Activated CD4-positive, CD25-positive, alpha-beta regulatory T cell (primary cell): ENCODE measurements at places on chromosomes 1 and 21.

- no peak for DNase-seq
These were observed 10.2 kb upstream of the CAMK2N1 start for GRCh38 chr1:20496241-20496661.

GRCh38 chr1:82991569-82991968 is 1007.4 kb downstream of the TTLL7 start:
- no peak for DNase-seq

- DNase-seq, result no peak
These were observed 19.2 kb downstream of the CYYR1 start for GRCh38 chr21:26553898-26554297.

DNA sequence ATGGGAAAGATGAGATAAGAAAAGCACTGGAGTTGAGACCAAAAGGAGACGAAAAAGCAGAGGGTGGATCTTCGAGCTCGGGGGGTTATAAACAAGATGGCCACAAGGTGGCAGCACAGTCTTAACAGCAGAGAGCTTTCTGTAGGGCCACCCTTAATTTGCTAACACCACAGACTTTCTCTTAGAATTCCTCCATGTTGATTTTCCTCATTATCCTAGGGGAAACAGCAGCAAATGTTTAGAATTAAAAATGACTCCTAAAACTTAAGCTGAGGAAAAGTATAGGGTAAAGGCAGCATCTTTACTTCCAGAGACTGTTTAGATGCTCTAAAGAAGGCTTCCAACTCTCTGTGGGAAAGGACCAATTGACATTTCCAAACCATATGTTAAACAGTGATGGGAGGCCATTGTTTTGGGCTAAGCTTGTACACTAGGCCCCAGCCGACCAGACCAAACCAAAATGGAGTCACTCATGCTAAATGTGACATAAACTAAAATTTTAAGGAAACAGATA is 2.5 kb upstream of the APOBEC4 start:
- DNase-seq, result peak; percentile 49

DNA sequence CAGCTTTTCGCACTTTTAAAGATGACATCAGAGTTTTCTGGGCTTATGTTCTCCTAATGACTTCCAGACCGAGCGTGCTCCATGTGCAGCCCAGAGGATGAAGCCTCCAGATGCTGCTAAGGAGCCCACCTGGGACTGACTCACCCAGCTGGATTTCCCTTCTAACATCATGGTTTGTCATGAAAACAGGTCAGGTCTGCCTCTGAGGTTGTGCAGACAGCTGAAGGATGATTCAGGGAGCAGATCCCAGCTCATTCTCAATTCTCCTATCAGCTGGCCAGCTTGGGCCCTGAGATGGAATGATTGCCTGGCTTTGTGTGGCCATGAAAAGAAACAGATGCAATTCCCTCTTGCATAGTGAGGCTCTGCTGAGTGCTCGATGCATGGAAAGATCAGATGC is 123.9 kb upstream of the DUSP10 start:
- no peak for DNase-seq

- no peak for DNase-seq
These were observed 25.0 kb downstream of the CRYAA start for GRCh38 chr21:43193651-43194302.

DNA sequence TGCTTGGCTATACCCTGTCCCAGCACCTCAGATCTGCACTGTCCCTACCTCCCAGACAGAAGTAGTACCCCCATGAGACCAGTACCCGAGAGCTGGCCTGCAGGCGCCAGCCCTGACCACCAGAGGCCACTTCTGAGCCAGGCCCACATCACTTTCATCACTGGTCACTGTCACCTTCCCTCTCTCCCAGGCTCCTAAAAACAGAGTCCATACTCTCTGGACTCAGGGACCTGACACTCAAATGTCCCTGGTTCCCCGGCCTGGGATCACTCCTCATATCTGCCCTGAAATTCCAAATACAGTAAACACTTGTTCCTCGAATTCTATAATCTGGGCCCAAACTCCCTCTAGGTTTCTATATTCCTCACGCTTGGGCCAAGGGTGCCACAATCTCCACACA is 18.7 kb downstream of the TMEM53 start:
- no peak for DNase-seq

DNA sequence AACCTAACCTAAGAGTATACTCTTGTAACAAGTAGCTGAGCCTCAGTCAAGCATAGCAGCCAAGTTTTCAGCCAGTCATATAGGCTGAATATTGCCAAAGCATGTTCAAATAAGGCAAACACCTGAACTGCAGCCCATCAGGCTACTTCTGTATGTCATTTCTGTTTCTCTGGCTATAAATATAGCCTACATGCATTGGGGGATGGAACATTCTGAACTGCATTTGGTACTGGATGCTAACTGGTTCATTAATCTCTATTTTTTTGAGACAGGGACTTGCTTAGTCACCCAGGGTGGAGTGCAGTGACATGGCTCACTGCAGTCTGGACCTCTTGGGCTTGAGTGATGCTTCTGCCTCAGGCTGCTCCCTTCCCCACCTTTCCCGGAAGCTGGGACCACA is 37.3 kb downstream of the MAST2 start:
- DNase-seq, result no peak

DNA sequence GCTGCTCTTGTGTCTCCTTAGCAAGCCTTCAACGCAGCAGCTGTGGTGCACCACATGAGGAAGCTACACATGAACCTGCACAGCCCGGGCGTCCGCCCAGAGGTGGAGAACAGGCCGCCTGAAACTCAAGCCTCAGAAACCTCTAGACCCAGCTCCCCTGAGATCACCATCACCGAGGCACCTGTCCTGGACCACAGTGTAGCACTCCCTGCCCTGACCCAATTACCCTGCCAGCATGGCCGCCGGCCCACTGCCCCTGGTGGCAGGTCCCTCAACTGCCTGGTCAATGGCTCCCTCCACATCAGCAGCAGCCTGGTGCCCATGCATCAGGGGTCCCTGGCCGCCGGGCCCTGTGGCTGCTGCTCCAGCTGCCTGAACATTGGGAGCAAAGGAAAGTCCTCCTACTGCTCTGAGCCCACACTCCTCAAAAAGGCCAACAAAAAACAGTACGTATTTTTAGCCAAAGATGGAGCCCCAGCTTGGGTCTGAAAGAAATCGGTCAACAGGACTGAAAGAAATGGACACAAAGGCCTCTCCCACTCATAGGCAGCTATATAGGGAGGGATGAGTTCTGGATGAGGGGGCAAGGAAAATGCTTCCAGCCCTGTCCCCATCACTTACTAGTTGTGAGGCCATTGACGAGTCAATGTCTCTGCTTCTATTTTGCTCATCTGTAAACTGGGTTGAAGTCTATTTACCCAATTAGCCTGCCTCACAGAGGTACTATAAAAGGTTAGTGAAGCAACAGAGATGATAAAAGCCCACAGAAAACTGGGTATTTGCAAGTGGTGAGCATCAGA is 28.5 kb downstream of the CAMK1G start:
- no peak for DNase-seq

- DNase-seq, result no peak
These were observed 64.5 kb upstream of the COP1 start for GRCh38 chr1:176271572-176271971.

- no peak for DNase-seq
These were observed 38.0 kb upstream of the COL18A1 start for GRCh38 chr21:45366931-45367401.

DNA sequence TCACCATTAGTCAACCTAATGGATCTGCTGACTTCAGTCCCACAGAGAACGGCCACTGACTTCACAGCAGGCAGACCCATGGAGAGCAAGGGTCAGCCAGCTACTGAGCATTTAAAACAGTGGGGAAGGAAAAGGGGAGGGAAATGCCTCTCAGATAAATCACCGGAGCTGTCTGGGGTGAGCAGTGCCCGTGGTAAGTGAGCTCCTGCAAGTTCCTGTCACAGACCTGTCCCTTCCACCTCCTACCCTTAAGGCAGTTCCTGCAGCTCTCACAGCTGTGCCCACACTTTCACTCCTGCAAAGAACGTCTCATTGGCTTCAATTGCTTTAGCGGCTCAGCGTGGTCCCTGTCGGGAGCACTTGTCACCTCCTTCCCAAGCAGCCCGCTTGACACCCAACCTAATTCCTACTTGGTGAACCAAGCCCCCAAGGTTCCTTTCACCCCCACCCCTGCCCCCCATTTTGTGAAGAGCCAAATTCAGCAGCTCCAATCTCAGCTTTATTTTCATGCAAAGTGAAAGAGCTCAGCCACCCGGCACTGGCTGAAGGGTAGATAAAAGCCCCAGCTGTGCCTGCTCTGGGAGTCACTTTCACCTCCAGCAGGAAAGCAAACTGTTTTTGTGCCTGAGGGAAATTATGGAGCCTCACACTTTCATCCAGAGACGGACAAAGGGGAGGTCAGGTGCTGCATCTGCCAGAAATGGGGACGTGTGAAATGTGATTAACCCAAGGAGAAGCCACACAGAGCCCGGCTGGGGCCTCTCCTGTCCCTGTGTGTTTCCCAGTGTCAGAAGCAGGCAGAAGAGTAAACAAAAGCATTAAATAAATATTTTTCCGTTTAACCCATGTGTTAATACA is 306.2 kb downstream of the TTLL7 start:
- no peak for DNase-seq

DNA sequence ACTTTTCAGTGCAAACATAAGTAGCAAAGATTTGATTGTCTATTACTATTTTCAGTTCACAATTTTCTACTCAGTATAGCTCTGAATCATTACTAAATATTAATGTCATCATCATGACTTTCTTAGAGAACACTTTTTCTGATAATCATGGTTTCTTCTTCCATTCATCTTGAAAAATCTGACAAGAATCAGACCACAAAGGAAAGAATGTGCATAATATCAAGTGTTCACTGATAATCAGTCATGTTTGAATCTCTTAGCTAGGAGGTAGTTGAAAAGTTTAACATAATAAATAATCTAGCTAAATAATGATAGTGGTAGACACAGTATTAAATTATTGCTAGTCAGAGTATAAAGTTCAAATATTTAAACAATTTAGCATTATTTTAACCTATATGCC is 133.2 kb downstream of the BRINP3 start:
- no peak for DNase-seq

DNA sequence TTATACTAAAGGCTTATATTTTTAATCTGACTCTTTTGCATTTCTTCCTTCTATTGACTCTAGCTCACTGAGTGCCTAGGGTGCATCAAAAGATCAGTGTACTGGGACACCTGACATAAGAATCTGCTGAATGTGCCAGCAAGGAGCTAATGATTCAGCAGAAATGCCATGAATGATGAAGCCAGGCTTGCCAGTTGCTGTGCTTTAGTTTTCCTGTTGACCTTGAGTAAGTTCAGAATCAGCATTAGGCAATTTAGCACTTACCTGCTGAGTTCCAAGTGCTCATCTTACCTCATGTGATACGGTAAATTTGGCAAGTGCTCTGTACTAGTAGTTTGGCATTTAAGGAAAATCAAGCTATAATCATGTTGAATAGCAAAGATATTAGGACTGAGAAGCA is 523.2 kb upstream of the B3GALT2 start:
- DNase-seq, result no peak

DNA sequence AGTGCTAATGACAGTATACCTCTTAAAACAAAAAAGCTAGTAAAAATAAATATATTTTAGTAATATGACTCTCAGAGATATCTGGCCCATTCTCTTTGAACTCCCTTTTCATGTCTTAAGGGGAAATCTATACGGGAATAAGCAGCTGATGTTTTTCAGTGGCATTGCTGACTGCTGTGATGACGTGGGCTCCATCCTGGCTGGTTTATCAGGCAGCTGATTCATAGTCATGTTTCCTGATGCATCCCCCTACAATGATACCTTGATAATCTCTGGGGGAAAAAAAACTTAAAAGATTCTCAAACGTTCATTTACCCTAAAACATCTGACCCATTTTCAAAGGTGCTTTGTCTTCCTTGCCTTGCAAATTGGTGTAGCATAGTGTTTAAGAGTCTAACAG is 53.8 kb downstream of the ABCA4 start:
- no peak for DNase-seq

GRCh38 chr1:59645893-59646292 is 168.9 kb upstream of the HOOK1 start:
- no peak for DNase-seq

- peak; percentile 14 for DNase-seq
These were observed 18.4 kb downstream of the LORICRIN start for GRCh38 chr1:153277852-153278251.

GRCh38 chr1:202825748-202826147 is 15.0 kb downstream of the PCAT6 start:
- no peak for DNase-seq

DNA sequence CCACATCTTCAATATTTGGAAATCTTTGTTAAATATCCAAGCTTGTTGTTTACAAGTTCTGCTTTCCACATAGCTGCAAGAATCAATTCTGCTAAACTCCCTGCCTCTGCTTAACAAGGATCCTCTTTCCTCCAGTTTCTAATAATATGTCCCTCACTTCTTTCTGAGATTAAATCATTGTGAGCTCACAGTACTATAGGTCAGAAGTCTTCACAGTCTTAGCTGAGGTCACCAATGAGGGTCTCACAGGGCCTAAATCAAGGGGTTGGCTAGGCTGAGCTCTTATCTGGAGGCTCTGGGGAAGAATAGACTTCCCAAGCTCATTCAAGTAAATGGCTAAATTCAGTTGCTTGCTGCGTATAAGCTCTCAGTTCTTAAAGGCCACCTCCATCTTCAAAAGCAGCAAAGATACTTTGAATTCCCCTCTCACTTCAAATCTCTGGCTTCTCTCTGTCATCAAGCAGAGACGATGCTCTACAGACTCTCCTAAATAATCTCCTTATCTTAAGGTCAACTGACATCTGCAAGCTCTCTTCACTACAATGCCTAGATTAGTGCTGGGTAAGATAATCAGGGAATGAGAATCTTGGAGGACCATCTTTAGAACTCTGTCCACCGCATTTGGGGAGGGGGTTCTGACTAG is 175.3 kb downstream of the PLPPR4 start:
- DNase-seq, result no peak

DNA sequence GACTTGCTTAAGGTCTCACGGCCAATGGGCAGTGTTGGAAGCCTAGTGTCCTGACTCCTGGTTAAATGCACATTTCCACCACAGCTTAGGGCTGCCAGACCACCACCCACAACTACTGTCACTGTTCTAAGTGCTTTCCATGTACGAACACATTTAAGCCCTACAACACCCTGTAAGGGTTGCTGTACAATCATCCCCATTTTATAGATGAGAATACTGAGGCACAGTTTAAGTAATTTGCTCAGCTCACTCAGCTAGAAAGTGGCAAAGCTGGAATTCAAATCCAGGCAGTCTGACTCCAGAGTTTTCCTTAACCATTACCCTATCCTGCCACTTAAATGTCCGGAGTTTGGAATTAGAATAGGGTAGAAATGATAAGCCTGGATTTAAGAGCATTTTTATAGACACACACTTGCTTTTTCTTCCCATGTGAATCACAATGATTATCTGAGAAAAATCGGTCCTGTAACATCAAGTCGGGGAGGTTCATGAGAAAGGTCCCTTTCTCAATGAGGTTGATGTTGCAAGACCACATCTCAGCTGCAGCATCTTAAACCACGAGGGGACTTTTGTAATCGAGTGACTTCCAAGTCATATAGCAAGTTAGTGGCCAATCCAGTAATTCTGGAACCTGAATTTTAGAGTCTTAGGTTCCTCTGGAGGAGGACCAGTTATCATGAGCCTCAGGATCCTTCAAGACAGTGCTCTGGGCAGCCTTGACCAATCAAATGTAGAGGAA is 8.6 kb downstream of the E2F2 start:
- DNase-seq, result no peak
